HepG2 (cell line): ENCODE measurements at places on chromosomes 16 and 17. TPM values are rescaled to one million over a fixed set of nuclear protein-coding genes. Genes with fewer than 3 reads are reported as not detected.

DNA sequence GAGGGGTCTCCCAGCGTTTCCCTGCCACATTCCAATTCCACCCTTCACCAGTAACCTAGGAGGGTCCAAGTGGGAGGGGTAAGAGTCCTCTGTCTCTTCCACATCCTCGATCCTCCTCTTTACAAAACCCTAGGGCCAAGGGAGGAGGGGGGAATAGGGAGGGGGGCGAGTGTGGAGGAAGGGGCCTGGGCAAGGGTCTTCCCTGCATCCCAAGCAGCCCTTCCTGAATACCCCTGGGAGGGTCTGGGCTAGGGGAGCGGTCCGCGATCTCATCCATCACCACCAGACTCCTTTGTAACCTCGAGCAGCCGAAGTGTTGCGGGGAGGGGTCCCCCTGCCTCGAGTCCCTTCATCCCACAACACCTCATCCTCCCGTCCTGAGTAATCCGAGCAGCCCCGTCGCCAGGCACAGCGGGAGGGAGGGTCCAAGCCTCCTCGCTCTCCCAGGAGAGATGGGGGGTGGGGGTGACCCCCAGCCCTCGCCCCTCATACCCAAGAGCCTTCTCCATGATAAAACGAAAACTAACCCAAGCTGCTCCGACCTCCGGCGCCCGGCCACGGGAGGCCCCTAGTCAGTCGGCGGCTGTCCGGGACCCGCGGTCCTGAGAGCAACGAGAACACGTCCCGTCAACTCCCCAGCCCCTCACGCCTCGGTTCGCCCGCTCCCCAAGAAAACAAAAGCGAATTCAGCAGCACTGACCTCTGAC, 502 bp downstream of the SMPD3 start:
- no peaks in the 10 kb centered on the region for H3K36me3 ChIP-seq
- no peak for DNase-seq

DNA sequence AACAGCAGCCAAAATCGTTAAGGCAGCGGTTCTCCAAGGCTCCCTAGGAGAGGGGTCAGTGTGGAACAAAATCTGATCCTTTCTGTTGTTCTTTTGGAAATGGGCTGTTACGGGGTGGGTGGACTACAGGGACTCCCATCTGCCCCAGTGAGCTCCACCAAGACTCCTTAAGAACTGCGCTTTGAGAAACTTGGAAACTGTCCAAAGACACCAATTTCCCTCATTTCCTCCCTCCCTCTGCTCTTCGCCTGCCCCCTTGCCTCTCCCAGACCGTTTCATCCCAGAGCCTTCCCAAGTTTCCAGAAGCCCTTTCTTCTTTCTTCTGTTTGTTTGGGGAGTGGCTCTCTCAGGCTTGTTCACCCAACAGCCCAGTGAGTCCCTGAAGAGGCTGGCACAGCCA, 205.4 kb downstream of the COPRS start:
- H3K27me3 ChIP-seq, result peaks cover 1% of the 10 kb centered on the region; the same call in 1 of the 2 replicates
- no peaks in the 10 kb centered on the region for H3K4me1 ChIP-seq
- no peak for DNase-seq
- no peak overlapping the region for H3K4me3 ChIP-seq
- no peaks in the 10 kb centered on the region for H3K36me3 ChIP-seq
- H3K27ac ChIP-seq, result no peak overlapping the region

DNA sequence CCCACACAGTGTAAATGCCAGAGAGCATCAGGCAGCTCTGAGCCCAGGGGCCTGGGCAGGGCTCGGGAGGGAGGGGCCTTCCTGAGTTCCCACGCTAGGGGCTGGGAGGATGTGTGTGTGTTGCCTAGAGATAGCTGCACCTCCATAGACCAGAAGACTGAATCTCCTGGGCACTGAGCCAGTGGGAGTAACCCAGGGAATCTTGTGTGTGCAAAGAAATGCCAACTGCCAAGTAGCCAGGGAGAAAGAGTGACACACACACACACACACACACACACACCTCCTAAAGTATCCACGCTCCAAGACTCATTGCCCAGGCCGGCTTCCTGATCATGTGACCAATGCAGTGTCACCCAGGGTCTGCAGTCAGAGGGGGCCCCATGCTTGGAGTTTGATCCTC, 166.2 kb upstream of the RPL38 start:
- no peak overlapping the region for H3K4me3 ChIP-seq
- no peak for DNase-seq
- H3K36me3 ChIP-seq, result no peaks in the 10 kb centered on the region
- H3K27ac ChIP-seq, result no peak overlapping the region
- peaks cover 76% of the 10 kb centered on the region for H3K27me3 ChIP-seq

DNA sequence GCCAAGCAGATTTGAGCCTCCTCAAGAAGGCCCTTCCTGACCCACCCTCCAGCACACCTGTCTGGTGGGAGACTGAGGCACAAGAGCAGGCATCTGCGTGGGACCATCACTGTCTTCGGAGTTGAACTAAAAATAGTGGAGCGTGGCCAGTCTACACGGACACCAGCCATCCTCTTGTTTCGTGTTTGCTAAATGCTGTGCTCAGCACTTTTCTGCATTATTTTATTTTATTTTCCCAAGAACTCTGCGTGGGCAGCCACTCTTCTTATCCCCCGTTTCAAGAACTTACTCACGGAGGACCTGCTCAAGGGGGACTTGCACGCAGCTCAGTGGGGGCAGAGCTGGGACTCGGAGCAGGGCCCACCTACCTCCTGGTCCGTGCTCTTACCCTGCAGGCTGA, 60.8 kb downstream of the SOCS3 start:
- H3K4me3 ChIP-seq, result no peak overlapping the region
- H3K36me3 ChIP-seq, result no peaks in the 10 kb centered on the region
- peaks cover 17% of the 10 kb centered on the region for H3K4me1 ChIP-seq
- H3K27me3 ChIP-seq, result peaks cover 50% of the 10 kb centered on the region
- no peak for DNase-seq

Gene TBC1D3H
- 0.09 TPM in 1 of 2 replicates, not detected in the other for total RNA-seq

Gene CLEC18C
- total RNA-seq, result 0.13 and 0.15 TPM in 2 replicates

Gene RNFT1
- 15.9 and 22.1 TPM in 2 replicates for total RNA-seq

Gene TMC7
- 1.2 TPM in 2 replicates for total RNA-seq

Gene KRT17
- total RNA-seq, result 0.52 and 0.82 TPM in 2 replicates

Gene CD300E
- not detected in 2 replicates for total RNA-seq

Gene NPB
- 0.56 and 0.93 TPM in 2 replicates for total RNA-seq

Gene NSF
- total RNA-seq, result 37.8 and 70.3 TPM in 2 replicates

Gene GUCY2D
- not detected in 2 replicates for total RNA-seq

Gene PNMT
- not detected in 2 replicates for total RNA-seq

Gene TNFSF13
- 1.7 and 2.5 TPM in 2 replicates for total RNA-seq

Gene SLC5A11
- total RNA-seq, result 1.7 and 3.3 TPM in 2 replicates
